Endodermal cell (in vitro differentiated cells): ENCODE measurements at places on chromosomes 4 and X. TPM values are rescaled to one million over a fixed set of nuclear protein-coding genes. Genes with fewer than 3 reads are reported as not detected.

Gene UGT2A1
- total RNA-seq, result not detected in 2 replicates

Gene TCEAL7
- total RNA-seq, result 5.3 TPM in 2 replicates

Gene NAP1L2
- total RNA-seq, result 5.7 to 7.7 TPM (median 6.6 TPM) in 3 replicates

Gene SEC31A
- 182 to 237 TPM (median 212 TPM) in 3 replicates for total RNA-seq

GRCh38 chr4:74661427-74662201 lies 132.7 kb downstream of the BTC start:
- DNase-seq, result no peak

DNA sequence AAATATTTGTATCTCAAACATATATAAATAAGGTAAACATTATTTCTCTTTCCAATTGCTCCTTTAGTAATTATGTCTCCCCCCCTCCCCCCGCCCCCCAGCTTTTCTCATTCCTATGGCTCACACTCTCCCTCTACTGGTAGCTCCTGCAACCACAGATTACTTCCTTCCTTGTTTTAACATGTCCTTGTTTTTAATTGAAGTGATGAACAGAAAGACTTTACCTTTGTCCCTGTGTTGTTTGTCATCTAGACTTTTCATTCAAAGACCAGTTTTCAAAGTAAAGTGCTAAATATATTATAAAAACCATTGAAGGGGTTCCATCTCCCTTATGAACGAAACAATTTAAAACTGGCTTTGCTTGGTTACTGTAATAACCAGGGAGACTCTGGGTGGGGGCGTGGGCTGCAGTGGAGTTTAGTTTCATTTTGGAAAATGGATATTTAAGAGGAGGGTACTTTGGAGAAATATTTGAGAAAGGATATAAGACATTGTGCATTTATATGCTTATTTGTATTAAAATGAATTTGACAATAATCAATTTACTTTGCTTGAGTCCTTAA lies 352.9 kb downstream of the RAPGEF2 start:
- peak; percentile 70 for DNase-seq

Gene BMPR1B
- total RNA-seq, result 2.8 to 4.7 TPM (median 3.2 TPM) in 3 replicates

GRCh38 chr4:152281211-152281610 lies 254.7 kb downstream of the FBXW7 start:
- no peak for DNase-seq

Gene NRK
- total RNA-seq, result 1.5 and 1.9 TPM in 2 replicates

DNA sequence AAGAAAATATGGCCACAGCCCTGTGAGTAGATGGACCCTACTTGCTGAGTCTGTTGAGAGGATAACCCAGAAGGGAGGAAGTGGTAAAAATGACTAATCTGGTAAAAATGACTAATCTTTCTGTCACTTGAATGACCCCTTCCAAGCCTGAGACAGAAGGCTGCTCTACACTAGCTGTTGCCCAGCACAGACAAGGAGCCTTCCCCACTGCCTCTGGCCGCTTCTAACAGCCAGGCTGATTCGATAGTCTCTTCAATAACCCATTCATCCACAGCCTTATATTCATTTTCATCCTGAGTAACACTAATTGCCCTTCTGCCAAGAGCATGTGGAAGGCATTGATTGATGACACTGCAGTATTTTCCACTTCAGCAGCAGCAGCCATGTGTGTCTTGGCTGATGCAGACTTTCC lies 18.4 kb downstream of the MAGEB17 start:
- DNase-seq, result peak; percentile 65

DNA sequence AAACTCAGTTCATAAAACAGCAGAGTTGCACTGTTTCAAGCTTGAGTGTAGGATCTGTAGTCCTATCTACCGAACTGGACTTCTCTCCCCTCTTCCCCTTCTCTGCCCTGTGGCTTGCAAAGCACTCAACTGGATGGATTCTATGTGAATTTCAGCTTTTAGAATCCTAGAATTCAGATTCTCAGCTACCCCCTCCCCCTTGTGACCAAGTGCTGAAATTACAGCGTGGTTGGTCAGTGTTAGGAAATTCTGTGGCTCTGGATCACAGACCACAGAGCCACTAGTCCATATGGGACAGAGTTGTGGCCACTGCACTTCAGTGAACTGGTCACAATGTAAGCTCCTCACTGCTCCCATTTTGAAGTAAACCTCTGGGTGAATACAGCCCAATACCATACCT lies 64.6 kb upstream of the TRPC5 start:
- DNase-seq, result peak; percentile 79

Gene TLR7
- total RNA-seq, result 0.09 TPM in 1 of 3 replicates, not detected in the others

GRCh38 chrX:71623714-71624113 lies 5.4 kb upstream of the CXCR3 start:
- DNase-seq, result no peak

Gene GPC3
- 125 and 163 TPM in 2 replicates for total RNA-seq
